ENCODE measurements at places on chromosomes 13 and 19.

DNA sequence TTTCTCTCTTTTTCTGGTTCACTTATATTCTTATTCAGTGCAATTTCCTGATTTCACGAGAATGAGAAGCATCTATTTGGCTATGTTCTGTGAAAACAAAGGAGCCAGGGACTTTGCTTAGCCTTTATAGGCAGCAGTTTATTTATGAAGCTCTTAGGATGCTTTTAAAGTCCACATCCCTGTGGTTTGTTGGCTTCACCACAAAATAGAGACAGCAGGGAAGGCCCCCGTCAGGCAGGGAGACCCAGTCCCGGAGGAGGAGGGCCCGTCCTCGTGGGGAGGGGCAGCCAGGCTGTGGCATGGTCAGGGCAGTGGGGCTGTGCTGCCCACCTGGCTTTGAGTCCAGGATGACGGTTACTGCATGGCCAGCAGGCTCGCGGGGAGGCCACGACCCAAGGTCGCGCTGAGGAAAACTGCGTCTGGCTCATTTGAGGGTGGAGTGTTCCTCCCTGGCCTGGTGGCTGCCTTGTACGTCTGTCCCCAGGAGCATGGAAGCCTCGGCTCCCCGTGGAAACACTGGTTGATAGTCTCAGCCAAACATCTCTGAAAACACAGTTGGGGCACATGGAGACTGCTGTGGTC is 92.7 kb downstream of the ATP11A start:
- DNase-seq = no peak

DNA sequence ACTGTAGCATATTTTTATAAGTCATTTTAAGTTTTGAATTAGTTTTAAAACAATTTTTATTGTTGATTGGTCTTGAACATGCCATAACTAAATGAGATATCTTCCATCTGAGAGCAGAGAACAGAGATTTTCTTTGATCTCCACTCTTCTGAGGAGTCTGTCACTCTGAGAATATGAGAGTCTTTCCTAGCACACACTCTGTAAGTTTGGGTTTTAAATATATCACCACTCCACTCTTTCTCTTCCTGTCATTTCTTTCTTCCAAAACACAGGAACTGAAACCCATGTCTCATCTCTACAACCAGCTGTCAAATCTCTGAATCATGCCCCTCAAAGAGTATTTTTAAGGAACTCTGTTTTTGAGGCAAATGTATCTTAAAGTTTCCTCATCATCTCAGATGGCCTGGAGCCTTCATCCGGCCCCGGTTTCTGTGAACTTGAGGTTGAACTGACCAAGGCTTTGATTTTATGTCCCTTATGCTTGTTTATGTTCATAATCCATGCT is 698.2 kb upstream of the SGCG start:
- DNase-seq = no peak

- no peak for DNase-seq
Observed at GRCh38 chr19:39558624-39559117, 18.7 kb upstream of the EID2 start.

GRCh38 chr13:98490866-98491265 is 86.0 kb downstream of the STK24 start:
- no peak for DNase-seq

- DNase-seq = no peak
Observed at GRCh38 chr19:50204811-50205675, 1.6 kb downstream of the MYH14 start.

DNA sequence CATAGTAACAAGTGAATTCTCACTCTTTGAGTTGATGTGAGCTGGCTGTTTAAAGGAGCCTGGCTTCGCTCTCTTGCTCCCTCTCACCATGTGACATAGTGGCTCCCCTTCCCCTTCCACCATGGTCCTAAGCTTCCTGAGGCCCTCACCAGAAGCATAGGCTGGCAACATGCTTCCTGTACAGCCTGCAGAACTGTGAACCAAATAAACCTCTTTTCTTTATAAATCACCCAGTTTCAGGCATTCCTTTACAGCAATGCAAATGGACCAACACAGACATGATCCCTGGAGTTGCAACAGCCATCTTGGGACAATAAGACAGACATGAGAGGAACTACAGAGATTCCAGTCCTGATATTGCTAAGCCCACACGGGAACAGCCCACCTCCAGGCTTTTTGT is 12.6 kb downstream of the TEAD2 start:
- DNase-seq = no peak

DNA sequence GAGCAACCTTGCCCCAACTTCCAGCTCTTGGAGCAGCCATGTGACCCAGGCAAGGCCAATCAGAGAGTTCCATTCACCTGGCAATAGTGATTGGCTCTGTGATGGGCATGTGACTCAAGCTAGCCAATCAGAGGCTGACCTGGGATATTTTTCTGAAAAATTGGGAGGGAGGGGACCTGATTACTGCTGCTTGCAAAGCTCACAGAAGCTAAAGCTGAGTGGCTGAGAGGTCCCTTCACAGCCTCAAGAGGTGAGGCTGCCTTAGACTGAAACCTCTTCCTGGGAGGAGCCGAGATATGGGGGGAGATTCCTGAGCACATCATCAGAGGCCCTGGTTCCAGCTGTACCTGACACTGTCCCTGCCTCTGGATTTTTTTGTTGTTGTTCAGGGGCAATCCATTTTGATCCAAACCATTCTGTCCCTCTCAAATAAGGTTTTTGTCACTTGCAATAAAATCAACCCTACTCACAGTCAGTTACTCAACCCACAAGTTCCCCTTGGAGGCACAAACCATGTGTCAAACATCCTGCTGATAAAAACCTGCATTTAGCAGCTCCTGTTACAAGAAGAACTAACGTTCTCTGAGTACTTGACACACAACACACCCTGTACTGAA is 4.8 kb downstream of the CIB3 start:
- no peak for DNase-seq

DNA sequence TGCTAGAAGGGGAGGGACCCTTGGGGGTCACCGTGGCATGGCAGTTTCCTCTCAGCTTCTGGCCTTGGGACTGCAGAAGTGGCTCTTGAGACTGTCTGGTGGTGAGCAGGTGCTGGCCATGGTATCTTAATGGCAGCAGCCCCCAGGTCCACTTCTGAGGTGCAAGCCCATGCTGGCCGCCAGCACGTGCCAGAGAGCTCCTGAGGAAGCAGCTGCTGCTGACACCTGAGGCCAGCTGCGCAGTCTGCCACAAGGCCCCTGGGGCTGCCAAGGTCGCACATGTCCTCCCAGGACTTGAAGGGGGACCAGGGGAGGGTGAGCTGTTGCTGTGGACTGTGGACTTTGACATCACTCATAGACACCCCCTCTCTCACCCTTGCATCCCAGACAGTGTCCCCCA is 48.0 kb downstream of the NFIX start:
- no peak for DNase-seq

DNA sequence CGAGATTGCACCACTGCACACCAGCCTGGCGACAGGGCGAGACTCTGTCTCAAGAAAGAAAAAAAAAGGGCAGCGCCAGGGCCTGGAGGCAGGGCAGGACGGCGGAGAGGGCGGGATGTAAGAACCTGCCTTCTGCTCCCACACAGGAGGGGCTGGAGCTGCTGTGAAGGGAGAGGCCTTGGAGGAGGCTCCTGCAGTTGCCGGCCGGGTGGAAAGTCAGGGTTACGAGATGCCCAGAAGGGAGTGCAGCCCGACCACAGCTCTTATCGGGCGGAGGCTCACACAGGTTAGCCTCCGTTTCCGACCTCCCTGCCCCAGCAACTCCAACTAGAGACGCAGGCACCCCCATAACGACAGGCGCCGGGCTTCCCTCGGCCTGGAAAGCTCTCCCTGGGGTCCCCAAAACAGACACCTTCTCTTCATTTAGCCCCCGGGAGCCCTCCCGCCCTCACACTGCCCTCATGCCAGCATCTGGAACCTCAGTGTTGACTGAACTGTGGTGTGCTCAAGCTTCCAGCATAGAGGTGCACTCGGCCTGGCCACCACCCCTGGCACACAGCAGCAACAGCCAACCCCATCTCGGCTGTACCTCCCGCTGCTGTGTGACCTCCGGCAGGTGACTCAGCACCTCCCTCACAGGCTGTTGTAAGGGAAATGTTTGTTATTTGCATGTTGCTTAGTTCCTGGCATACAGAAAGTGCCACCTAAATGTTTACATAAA is 1.4 kb downstream of the PLPP2 start:
- no peak for DNase-seq

DNA sequence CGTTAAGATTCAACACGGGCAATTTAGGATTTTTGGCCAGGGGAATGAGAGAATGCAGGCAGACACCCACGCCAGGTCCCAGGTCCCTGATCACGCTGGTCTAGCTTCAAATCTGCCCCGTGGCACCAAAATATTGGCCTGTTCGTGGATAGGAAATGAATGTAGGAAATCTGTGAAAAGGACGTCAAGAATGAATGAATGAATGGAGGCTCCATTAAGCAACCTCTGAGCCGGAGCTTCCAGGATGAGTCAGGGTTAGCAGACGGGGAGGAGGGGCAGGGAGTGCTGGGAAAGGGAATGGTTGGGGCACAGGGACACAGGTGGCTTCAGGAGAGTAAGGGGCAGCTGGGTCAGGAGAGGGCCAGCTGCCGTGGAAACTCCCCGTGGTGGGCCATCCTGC is 4.2 kb downstream of the SULT2B1 start:
- no peak for DNase-seq

- DNase-seq = no peak
Observed at GRCh38 chr13:27128825-27129627, 42.6 kb downstream of the USP12 start.

- DNase-seq = no peak
Observed at GRCh38 chr19:31554360-31554759, 205.1 kb upstream of the TSHZ3 start.

- DNase-seq = no peak
Observed at GRCh38 chr13:21879263-21879914, 208.5 kb downstream of the FGF9 start.

GRCh38 chr13:99055735-99056134 is 77.9 kb upstream of the DOCK9 start:
- no peak for DNase-seq

DNA sequence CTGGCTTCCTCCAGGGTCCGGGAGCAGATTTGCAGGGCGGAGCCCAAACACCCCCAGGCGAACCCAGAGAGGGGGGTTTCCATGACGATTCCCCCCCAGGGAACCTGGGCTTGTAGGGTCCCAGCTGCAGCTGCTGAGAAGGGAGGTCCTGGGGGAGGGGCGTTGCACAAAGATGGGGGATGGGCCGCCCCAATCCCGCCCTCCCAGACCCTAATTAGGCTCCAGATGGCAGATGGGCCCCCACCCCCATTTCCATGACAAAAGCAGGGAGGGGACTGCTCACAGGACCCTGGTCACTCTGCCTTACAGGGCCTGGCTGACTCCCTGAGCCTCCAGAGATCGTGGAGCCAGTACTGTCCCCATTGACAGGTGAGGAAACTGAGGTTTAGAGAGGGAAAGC is 15.2 kb downstream of the ELAVL3 start:
- no peak for DNase-seq

DNA sequence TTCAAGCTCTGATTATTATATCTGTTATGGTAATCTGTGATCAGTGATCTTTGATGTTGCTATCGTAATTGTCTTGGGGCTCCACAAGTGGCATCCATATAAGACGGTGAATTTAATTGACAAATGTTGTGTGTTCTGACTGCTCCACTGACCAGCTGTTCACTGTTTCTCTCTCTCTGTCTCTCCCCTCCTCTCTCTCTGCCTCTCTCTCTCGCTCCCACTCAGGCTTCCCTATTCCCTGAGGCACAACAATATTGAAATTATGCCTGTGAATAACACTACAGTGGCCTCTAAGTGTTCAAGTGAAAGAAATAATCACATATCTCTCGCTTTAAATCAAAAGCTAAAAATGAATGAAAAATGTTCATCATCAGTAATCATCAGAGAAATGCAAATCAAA is 4.4 kb upstream of the SACS start:
- DNase-seq = no peak

- no peak for DNase-seq
Observed at GRCh38 chr13:39787086-39787487, 131.6 kb downstream of the COG6 start.

DNA sequence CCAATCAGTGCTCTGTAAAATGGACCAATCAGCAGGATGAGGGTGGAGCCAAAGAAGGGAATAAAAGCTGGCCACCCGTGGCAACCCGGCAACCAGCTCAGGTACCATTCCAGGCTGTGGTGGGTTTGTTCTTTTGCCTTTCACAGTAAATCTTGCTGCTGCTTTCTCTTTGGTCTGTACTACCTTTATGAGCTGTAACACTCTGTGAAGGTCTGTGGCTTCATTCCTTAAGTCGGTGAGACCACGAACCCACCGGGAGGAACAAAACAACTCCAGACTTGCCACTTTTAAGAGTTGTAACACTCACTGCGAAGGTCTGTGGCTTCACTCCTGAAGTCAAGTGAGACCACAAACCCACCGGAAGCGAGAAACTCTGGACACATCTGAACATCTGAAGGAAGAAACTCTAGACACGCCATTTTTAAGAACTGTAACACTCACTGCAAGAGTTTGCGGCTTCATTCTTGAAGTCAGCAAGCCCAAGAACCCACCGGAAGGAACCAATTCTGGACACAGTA is 16.5 kb upstream of the SPACA6 start:
- DNase-seq = no peak

DNA sequence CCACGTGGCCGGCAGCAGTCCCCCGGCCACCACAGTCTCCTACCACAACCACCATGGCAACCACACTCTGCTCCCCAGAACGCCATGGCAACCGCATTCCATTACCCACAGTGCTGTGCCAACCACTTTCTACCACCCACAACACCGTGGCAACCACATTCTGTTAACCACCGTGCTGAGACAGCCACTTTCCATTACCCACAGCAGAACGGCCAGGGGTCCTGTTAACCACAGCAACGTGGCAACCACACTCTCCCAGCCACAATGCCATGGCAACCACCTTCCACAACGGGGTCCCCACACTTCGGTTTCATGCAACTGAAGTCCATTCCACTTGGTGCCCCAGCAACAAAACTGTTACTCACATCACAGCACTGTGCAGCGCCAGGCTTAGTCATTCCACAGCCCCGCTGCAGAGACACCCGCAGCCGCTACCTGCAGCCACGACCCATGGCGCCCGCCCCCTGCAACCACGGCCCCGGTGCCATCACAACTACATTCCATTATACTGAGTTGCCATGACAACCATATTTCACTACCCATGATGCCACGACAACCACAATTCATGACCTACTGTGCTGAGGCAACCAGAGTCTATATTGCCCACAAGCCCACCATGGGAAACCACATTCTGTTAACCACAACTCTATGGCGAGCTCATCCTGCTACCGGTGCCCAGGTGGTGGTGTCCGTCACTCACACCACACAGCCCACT is 10.0 kb downstream of the DPF1 start:
- DNase-seq = no peak

DNA sequence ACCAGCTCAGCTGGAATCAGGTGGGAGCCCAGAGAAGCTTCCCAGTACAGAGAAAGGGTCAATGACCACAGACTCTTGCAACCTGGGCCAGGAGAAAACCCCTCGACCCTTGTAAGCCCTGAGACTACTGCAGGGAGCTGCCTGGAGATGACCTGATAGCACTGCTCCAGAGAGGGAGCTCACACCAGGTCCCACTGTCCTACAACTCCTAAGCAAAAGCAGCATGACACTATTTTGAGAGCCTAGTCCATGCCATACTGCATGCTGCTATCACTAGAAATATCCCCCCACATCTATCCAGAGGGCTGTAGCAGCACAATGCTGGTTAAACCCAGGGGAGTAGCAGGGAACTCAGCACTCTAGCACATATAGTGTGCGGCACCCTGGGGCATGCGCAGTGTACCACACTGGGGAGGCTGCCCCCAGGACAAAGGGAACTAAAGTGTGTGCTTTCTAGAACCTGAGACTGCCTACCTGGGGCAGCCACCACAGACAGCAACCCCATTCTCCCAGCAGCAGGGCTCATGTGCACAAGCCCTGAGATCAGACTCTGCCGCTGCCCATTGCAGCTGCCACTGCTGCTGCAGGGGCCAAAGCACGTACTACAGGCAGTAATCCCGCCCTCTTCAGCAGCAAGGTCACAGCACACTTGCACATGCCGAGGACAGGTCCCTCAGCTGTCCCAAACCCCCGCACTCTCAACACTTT is 27.1 kb upstream of the N4BP2L1 start:
- DNase-seq = no peak

All from GM12892 (cell line).